Dermis blood vessel endothelial cell (primary cell): ENCODE measurements at places on chromosomes 5 and 9.

- DNase-seq: no peak
Measured at GRCh38 chr5:159257629-159258283, 5.3 kb upstream of the UBLCP1 start.

DNA sequence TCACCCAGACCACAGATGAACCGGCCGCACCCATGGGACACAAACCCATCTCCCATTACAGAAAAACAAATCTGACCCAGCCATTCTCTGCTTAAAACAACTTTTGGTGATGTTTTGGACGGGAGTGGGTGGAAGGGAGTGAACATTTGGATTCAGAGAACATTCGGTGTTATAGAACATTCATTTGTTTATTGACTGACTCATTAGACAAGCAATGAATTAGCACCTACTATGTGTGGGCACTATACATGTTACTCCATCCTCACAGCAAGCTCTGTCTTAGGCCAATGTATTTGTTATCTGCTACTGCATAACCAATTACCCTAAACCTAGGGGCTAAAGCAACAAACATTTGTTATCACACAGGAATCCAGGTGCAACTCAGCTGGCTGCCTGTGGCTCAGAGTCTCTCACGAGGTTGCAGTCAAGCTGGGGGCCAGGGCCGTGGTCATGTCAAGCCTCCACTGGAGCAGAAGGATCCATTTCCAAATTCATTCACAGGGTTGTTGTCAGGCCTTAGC, 5.1 kb upstream of the ERGIC1 start:
- DNase-seq: no peak

GRCh38 chr9:125446561-125447094, 185.0 kb downstream of the GAPVD1 start:
- DNase-seq: no peak

- peak; percentile 28 for DNase-seq
Measured at GRCh38 chr9:136137321-136138265, 18.9 kb upstream of the TMEM250 start.

GRCh38 chr5:33311893-33312292, 128.9 kb upstream of the TARS1 start:
- DNase-seq: no peak

DNA sequence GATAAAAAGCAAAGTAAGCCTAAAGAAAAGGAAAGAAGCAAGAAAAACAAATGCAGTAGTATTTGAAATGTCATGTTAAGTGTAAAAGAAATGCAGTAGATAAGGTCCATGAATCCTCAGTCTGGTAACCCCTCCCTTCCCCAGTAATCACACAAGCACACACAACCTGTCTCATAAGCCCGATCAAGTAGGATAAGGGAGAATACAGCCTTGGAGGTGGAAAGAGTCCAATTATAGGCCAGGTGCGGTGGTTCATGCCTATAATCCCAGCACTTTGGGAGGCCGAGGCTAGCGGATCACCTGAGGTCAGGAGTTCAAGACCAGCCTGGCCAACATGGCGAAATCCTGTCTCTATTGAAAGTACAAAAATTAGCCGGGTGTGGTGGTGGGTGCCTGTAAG, 117.9 kb downstream of the GADD45G start:
- DNase-seq: no peak

- DNase-seq: no peak
Measured at GRCh38 chr5:158648631-158649030, 451.1 kb downstream of the EBF1 start.

DNA sequence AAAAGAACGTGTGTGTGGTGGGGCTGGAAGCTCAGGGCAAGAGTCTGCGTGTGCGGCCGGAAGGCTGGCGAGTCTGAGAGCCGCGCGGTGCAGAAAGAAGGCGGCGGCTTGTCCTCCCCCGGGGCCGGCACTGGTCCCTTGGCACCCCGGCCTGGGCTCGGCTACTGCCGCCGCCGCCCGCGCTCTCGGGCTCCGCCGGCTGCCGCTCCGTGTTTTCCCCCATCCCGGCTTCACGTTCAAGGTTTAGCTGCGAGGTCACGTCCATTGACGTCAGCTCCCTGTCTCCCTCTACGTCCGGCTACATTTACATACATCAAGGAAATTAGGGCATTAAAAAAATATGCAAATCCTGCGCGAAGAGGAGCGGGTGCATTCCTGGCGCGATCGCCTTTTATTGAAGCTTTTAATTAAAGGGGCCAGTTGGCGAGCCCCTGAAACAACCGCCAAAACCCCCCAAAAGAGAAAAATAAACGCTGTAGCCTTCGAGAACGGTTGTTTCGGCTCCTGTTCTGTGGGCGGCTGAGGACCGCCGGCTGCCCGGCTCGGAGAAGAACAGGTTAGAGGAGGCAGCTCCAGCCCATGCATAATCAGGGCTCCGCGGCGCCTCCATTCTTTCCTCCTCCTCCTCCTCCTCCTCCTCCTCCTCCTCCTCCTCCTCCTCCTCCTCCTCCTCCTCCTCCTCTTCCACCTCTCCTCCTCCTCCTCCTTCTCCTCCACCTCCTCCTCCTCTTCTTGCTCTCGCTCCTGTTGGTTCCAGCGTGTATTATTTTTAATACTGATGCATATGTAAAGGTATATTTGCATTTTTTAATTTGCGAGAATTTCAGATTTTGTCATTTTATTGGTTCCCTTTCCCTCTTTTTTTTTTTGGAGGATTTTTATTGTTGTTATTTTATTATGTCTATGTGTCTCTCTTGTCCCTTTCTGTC, 207.0 kb downstream of the MEF2C start:
- DNase-seq: peak; percentile 48
